ENCODE measurements at places on chromosomes 12 and 14.

DNA sequence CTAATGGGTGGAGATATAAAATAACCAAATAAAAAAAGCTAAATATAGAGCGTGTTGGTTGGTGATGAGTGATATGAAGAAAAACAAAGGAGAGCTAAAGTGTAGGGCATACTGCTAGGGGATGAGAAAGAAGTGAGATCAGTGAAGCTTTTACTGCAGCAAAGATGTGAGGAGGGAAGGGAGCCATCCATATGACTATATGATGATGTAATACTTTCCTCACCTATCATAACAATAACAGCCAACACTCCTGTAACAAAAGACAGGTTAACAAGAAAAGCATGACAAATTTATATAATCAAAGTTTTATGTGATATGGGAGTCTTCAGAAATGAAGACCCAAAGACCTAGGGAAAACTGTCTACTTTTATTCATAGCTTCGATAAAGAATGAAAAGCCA lies 57.4 kb upstream of the LRFN5 start:
- no peak for DNase-seq

- DNase-seq = no peak
Observed at GRCh38 chr12:78918268-78918667, 53.7 kb downstream of the SYT1 start.

DNA sequence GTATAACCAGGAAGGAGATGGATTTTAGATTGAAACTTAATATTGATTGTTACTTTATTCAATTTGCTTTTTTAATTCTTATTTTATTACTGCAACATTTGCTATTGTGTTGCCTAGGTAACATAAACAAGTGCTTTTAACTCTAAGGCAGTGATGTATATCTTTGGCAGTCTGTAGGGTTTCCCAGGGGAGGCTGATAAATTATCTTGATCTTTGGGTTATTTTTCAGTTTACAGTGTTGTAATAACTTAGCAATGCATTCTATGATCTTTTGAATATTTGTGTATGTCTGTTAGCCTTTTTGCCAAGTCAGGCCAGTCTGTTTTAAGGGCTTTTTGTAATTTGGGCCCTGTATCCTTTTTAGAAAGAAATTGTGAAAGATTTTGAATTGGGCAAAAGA lies 7.8 kb upstream of the DTD2 start:
- no peak for DNase-seq

- DNase-seq = no peak
Observed at GRCh38 chr12:12872139-12872933, 19.0 kb upstream of the GPRC5A start.

DNA sequence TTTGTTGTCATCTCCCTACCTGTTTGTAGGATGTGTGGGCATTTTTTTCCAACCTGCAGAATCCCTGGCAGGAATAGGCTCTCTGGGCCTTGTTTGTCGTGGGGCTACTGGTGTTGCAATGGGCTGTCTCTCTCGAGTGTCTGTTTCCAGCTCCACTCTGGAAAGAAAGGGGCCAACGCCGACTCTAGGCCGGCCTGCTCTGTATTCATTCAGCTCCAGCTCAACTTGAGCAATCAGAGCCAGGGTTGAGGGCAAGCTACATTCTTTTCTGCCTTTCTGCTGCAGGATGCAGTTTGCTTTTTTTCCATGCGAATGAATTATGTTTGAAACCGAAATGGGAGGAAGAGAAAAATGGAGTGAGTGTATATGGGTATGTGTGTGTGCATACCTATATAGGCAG lies 2.3 kb downstream of the JDP2 start:
- no peak for DNase-seq

DNA sequence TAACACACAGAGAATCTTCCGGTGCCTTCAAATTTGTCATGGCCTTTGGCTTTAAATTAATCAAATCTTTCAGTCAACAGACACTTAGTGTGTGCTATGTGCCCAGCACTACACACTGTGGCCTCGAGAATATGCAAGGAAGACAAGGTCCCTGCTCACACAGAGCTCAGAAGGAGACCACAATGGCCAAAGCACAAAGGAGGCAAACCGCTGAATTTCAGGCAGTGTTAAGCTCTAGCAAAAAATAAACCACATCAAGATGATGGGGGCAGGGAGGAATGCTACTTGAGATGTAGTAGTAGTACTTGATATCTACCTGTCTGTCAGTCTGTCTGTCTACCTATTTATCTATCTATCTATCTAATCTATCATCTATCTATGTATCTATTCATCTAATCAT lies 227.9 kb downstream of the TMEM132D start:
- DNase-seq = no peak

GRCh38 chr12:73308079-73308478 lies 1035.9 kb downstream of the TRHDE start:
- DNase-seq = no peak

- DNase-seq = no peak
Observed at GRCh38 chr12:123041811-123042655, 61.6 kb downstream of the ARL6IP4 start.

GRCh38 chr12:101571105-101571504 lies 23.7 kb upstream of the MYBPC1 start:
- DNase-seq = no peak

DNA sequence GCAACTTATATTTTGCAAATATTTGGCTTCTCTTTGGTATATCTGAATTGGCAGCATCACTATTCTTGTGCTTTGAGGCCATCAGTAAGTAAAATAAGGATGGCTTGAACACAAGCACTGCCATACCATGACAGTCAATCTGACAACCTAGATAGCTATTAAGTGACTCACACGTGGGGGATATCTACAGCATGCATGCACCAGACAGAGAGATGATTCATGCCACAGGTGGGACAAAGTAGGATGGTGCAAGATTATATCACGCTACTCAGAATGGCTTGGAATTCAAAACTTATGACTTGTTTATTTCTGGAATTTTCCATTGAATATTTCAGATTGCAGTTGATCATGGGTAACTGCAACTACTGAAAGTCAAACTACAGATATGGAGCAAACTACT lies 675.6 kb upstream of the MDGA2 start:
- no peak for DNase-seq

DNA sequence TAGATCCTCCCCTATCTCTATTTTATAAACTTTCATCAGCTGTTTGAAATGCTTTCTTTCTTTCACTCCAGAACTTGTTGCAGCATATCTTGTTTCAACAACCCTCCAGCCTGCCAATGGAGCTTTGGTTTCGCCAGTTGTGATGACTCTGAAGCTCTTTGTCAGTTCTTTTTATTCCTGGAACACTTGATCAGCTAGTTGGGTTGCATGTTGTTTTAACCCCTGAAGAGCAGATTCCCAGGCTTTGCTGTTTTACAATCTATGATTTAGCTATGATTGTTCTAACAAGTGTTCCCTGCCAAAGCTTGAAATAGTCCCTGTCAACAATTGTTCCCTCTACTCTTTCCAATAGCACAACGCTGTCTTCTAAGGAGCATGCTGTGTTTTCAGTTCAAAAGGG lies 50.6 kb upstream of the FUT8 start:
- no peak for DNase-seq
